ENCODE measurements at places on chromosomes 11 and 22.

DNA sequence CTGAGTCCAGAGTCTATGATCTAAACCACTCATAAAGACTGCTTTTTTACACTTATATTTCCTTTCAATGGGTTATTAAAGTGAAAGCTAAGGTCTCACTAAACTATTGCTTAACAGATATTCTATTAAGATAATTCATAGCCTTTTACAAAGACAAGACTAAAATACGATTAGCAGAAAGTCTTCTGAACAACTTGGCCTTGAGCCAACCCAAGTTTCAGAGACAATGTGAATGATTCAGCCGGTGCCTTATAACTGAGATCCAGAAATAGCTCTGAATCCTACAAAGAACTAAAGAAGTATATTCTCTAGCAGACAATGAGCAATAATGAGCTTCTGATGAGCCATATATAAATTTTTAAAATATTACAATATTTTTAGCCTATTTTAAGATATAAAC lies 41.5 kb upstream of the CARD18 start:
- DNase-seq: no peak

DNA sequence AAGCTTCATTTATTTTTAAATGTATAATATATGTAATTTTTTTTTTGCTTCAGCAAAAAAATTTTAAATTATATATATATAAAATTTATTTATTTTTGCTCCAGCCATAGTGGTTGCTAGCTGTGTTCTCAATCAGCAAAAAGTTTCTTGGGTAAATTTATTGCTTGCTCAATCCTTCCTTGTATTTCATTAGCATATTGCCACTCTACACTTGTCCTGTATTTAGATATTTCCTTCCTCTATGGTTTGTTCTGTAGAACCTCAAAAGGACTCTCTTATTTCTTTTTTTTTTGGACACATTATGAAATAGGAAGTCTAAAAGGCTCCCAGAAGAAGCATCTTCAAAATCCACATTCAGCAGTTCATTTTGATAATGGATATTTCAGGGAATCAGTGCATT lies 2.3 kb downstream of the PTPRJ start:
- DNase-seq: no peak

GRCh38 chr11:61134801-61135257 lies 26.4 kb downstream of the VPS37C start:
- DNase-seq: no peak

DNA sequence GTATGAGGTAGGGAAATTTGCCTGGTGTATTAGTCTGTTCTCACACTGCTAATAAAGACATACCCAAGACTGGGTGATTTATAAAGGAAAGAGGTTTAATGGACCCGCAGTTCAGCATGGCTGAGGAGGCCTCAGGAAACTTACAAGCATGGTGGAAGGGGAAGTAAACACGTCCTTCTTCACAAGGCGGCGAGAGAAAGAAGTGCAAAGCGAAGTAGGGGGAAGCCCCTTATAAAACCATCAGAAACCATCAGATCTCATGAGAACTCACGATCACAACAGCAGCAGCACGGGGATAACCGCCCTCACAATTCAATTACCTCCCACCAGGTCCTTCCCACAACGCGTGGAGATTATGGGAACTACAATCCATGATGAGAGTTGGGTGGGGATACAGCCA lies 12.0 kb upstream of the RFPL2 start:
- DNase-seq: no peak

DNA sequence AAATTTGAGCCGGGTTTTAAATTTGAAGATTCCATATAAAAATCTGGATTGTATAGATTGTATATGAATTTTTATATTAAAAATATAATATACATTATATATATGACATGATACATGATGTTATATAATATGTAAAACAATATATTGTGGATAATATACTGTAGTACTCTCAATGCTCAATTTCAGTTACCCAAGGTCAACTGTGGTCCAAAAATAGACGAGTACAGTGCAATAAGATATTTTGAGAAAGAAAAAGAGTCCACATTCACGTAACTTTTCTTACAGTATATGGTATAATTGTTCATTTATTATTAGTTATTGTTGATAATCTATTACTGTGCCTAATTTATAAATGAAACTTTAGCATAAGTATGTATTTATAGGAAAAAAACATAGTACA lies 94.2 kb upstream of the YWHAH start:
- DNase-seq: no peak

DNA sequence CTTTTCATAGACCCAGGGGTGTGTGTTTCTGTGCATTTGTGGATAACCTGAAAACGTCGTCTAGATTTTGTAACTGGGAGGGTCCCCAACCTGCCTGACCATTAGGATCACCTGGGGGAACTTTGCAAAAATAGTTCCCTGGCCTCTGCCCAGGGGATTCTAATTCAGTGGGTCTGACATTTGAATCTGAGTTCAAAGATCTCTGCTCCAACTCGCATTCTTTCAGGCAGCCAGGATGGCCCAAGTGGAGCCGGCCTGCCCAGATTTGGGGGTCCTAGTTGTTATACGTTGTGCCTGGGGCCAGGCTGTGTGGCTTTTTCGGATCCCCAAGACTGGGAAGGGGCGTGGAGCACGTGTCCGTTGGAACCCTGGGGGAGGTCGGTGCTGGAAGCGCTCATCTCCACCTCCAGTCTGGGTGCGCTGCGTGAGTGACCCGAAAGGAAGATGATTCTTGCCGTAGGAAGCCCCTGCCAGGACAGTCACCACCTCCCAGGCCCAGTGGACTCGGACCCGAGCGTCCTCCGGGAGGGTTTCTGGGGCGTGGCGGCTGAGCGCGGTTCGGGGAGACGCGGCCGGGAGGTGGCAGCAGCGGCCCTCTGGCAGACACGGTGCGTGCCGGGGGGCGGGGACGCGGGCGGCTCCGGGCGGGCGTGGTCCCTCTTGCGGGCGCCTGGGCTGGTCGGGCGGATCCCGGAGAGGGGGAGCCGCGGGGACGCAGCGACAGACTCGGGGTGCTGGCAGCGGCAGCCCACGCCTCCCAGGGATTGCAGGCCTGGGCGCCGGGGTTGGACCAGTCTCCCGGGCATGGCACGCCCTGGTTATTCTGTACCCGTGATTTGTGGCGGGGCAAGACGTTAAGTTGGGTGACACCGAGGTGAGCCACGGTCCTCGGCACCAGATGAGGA lies 29.2 kb upstream of the PLET1 start:
- DNase-seq: peak; percentile 81

GRCh38 chr11:124483422-124483821 lies 37.9 kb upstream of the OR8B8 start:
- no peak for DNase-seq

- DNase-seq: no peak
Measured at GRCh38 chr11:74676596-74676995, 54.6 kb downstream of the CHRDL2 start.

DNA sequence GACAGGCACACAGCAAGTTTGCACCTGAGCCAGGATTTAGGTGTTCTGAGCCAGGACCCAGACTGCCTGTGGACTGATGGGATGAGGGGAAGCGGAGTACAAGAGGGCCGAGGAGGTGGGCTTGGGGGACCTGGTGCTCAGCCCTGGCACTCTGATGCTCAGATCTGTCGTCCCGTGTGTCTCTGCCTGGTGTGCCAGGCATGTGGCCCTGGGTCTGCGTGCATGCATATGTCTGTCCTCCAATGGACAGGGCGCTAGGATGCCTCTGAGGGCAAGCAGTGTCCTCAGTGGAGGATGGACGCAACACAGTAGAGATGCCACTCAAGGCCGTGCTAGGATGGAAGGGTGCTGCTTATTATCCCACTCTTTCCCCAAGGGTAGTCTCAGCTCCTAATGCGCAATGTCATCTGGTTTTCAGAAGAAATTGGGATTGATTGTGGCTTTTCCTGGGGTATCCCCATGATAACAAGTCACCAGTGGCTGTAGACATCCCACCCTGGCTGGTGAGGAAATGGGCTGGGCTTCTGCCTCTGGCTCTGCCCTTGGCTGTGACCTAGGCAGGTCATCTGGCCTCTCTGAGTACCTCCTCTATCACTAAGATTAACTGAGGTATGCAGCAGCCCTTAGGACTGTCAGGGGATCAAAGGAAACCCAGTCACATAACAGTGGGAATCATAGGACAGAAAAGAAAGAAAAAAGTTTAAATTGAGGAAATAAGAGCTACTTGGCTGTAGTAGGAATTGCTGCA lies 35.7 kb upstream of the SUSD2 start:
- DNase-seq: no peak

- no peak for DNase-seq
Measured at GRCh38 chr11:34656062-34656720, 35.3 kb downstream of the EHF start.

- no peak for DNase-seq
Measured at GRCh38 chr11:64409707-64410403, 50.9 kb downstream of the RPS6KA4 start.

- no peak for DNase-seq
Measured at GRCh38 chr11:65906602-65907001, 6.4 kb upstream of the FOSL1 start.

GRCh38 chr11:15616130-15617105 lies 501.7 kb downstream of the INSC start:
- no peak for DNase-seq

GRCh38 chr11:35235936-35236666 lies 97.1 kb downstream of the CD44 start:
- peak; percentile 40 for DNase-seq

DNA sequence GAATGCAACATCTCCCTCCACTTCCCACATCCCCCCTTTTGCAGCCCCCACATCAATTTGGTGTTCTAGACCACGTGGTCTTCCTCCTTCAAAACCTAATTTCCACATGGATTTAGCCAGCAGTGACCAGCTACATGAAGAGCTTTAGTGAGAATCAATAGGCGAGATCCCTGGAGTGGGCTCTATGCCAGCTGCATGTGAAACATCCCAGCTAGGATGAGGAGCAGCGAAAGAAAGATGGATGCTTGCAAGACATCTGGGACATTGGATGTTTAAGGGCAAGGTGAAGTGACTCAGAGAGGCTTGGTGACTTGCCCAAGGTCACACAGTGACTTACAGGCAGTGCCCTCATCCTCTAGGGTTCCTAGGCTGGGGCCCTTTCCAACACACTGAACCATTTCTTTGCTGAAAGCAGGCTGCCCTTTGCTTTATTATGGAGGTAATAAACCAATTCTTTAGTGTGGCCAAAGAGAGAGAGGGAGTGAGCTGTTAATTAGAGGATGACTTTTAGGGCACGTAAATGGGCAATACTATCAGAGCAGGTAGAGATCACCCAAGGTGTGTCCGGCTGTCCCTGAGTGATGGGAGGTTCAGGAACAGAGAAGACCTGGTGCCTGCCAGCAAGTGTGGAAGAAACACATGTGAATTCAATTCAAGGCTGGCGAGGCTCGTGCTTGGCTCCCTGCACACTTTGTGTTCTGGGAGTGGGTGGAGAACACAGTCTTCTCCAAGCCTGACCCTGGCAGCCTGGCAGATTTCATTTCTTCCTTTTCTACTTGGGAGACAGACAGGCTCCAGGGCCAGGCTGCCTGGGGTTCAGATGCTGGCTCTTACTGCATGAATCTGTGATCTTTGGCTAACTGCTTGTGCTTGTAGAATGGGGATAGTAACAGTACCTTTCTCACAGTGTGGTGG lies 24.0 kb downstream of the TSPAN18 start:
- no peak for DNase-seq

GRCh38 chr11:59273373-59273841 lies 60.7 kb upstream of the MPEG1 start:
- no peak for DNase-seq

DNA sequence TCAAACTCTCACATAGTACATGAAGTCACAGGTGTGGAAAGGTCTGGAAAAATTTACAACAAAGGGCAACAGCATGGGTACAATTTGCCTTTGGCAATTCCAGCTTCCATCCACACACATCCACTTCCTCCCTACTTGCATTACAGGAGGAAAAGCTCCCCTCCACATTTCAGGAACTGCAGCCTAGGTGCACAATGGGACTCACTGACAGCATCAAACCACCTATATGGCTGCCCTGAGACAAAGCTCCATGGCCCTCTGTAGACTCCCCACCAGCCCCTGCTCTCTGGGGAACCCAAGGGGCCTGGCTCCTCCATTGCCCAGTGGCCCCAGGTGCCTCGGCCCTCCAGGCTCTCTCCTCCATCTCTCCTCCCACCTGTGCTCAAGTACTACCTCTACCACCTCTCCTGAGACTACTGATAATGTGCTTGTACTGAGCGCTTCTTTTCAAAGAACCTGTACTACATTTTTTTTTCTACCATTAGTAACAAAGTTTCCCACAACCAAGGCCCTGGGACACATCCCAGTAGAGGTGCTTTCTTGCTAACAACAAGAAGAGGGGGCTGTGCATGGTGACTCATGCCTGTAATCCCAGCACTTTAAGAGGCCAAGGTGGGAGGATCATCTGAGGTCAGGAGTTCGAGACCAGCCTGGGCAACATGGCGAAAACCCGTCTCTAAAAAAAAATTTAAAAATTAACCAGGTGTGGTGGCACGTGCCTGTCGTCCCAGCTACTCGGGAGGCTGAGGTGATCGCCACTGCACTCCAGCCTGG lies 4.9 kb downstream of the YPEL1 start:
- no peak for DNase-seq

GRCh38 chr11:35787626-35788025 lies 125.1 kb downstream of the TRIM44 start:
- no peak for DNase-seq

DNA sequence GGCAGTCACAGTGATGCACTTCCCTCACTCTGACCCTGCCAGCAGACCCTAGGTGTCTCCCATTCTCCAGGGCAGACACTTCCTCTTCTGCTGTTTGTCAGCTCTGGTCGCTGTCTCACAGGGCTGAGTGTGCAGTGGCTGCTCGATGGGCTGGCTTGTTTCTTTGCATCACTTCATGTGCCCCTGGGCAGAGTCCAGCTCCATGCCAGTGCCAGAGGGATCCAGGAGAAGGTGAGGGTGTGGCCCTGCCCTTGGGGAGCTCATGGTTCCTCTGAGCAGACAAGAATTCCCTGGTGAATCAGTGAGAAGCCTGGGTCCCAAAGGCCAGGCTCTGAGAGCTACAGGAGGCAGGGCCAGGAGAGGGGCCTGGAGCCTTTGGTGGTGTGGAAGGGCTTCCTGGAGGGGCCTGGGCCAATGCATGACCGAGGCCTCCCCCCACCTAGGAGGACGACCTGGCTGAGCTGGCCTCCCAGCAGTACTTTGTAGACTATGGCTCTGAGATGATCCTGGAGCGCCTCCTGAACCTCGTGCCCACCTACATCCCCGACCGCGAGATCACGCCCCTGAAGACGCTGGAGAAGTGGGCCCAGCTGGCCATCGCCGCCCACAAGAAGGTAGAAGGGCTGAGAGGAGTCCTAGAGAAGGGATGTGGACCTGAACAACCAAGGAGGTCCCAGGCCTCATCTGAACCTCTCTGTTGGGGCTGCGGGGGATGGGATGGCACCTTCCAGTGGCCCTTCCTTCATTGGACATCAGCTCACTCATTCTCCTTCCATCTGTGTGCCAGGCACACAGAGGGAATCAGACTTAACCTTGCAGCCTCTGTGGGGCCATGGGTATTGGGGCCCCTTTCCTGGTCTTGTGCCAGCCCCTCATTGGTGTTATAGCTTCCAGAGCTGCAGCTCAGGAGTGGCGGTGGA lies 66.1 kb downstream of the MYO7A start:
- no peak for DNase-seq

DNA sequence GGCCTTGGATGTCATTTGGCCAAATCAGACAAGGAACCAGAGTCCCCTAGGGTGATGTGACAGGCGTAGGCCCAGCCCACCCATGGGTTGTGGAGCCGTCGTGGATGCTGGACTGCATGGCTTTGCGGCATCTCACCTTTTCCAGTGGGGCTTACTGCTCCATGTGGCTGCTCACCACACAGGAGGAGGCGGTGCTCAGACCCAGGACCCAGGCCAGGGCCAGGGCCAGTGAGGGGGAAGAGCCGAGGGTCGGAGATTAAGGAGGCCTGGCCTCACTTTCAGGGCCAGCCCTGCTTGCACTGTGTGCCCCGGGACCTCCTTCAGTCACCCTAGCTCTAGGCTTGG lies 105.6 kb downstream of the ST3GAL4 start:
- no peak for DNase-seq

Data from activated T-cell treated with anti-CD3 and anti-CD28 coated beads for 24 hours (primary cell).